ENCODE measurements at places on chromosomes 3 and 15. TPM values are rescaled to one million over a fixed set of nuclear protein-coding genes. Genes with fewer than 3 reads are reported as not detected.

DNA sequence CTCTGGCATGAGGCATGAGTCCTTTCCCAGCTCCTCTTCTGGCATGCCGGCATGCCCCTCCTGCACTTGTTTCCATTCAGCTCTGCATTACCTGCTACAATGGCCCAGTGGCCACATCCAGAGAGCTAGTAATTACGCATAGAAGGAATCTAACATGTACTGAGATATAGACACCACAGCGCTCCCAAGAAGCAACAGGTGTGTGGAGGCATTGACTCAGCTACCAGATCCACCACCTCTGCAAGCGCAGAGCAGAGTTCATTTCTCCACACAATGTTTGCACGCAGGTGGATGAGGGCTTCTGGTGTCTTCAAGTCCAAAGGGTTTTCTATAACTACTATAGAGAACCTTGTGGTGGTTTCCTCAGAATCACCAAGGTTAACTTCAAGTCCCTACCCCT, 4.2 kb downstream of the MOBP start:
- no peak for DNase-seq

DNA sequence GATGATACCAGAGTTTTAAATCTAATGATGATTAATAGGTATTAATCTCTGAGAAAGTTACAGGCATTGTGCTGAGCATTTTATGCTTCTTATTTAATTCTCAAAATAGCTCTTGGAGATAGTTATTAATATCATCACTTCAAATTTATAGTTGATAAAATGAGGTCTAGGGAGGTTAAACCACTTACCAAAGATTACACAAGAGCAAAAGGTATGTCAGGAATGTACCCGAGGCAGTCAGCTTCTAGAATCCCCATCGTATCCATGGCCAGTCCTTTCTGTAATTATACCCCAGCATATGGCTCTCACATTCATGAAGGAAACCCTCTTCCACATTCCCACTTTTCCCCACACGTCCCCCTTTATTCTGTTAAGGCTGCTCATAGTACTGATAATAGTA, 421.3 kb downstream of the PYDC2 start:
- DNase-seq: no peak

Gene TLR9
- total RNA-seq: 0.90 TPM

GRCh38 chr15:49706805-49707204, 86.0 kb downstream of the DTWD1 start:
- no peak for DNase-seq

- DNase-seq: no peak
These were observed 316.6 kb upstream of the UBE2E2 start for GRCh38 chr3:22886439-22887068.

Gene FSIP1
- total RNA-seq: 0.29 TPM

Data from activated CD4-positive, alpha-beta memory T cell treated with anti-CD3 and anti-CD28 coated beads for 36 hours (primary cell).